Cardiac muscle cell (in vitro differentiated cells and primary cell): ENCODE measurements at places on chromosomes 7 and 10. TPM values are rescaled to one million over a fixed set of nuclear protein-coding genes. Genes with fewer than 3 reads are reported as not detected.

Gene ASZ1
- total RNA-seq = 0.18 TPM in 1 of 2 replicates, not detected in the other

Gene TDRD1
- total RNA-seq = not detected in 2 replicates

Gene OR2A12
- not detected in 2 replicates for total RNA-seq

Gene ITGB8
- 1.3 and 2.0 TPM in 2 replicates for total RNA-seq

Gene CALD1
- total RNA-seq = 22.6 and 29.3 TPM in 2 replicates

Gene HGF
- 0.11 and 0.66 TPM in 2 replicates for total RNA-seq

Gene LRRD1
- total RNA-seq = 0.51 and 0.60 TPM in 2 replicates

Gene PDSS1
- 3.7 and 7.6 TPM in 2 replicates for total RNA-seq

Gene ABCB1
- not detected in 2 replicates for total RNA-seq

Gene GIMAP1
- 0.06 TPM in 1 of 2 replicates, not detected in the other for total RNA-seq

GRCh38 chr7:6505685-6506559 lies 45.3 kb downstream of the GRID2IP start:
- H3K36me3 ChIP-seq = no peaks in the 10 kb centered on the region
- H3K4me1 ChIP-seq = no peaks in the 10 kb centered on the region
- no peak for DNase-seq

- no peaks in the 10 kb centered on the region for H3K4me1 ChIP-seq
- no peak for DNase-seq
- no peaks in the 10 kb centered on the region for H3K36me3 ChIP-seq
- H3K4me3 ChIP-seq = no peak overlapping the region
- peaks cover 4% of the 10 kb centered on the region for H3K27me3 ChIP-seq
- no peak overlapping the region for H3K27ac ChIP-seq
Measured at GRCh38 chr10:43680035-43680434, 31.4 kb upstream of the ZNF32 start.

- H3K4me1 ChIP-seq = no peaks in the 10 kb centered on the region
- H3K27me3 ChIP-seq = no peaks in the 10 kb centered on the region
- H3K36me3 ChIP-seq = no peaks in the 10 kb centered on the region
- no peak for DNase-seq
- H3K4me3 ChIP-seq = no peak overlapping the region
- no peak overlapping the region for H3K27ac ChIP-seq
Measured at GRCh38 chr7:2985866-2986265, 57.8 kb downstream of the CARD11 start.

GRCh38 chr10:69292459-69292858 lies 14.2 kb downstream of the HK1 start:
- no peak for DNase-seq
- H3K36me3 ChIP-seq = no peaks in the 10 kb centered on the region
- H3K27me3 ChIP-seq = no peaks in the 10 kb centered on the region
- no peak overlapping the region for H3K4me3 ChIP-seq
- no peaks in the 10 kb centered on the region for H3K4me1 ChIP-seq

DNA sequence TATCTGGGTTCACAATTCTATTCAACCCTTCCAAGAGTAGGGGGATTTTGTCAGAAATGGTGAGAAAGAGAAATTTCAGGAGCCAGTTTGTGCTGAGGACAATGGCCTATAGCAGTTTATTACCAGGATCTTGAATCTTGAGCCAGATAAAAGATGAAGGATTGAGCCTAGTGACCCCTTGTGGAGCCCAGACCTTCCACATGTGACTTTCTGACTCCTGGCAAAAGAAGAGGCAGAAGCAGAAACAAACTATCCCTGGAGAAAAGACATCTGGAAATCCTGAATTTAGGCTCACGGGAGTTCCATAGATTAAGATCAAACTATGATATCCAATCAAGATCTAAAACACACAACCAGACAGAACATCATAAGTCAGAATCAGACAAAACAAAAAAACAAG lies 60.9 kb upstream of the CHRM2 start:
- no peaks in the 10 kb centered on the region for H3K4me1 ChIP-seq
- no peak for DNase-seq
- no peaks in the 10 kb centered on the region for H3K27me3 ChIP-seq
- no peaks in the 10 kb centered on the region for H3K36me3 ChIP-seq
- H3K4me3 ChIP-seq = no peak overlapping the region

DNA sequence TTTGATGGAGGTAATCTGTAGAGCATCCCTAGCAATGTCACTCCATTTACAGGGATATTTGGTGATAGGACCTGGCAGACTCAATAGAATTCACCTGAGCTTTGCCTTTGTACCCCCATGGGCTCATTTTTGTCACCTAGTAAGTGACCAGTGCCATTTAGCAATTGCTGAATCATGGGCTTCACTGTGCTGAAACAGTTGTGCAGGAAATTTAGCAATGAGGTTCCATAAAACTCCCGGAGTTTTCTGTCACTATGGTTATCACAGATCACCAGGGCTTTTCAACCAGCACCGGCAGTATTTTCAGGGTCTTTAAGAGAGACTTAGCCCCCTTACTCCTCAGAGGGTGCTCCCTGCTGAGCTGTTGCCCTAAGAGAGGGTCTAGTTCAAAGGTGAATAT lies 40.2 kb downstream of the FAS start:
- H3K27me3 ChIP-seq = peaks cover 8% of the 10 kb centered on the region
- no peak overlapping the region for H3K4me3 ChIP-seq
- no peaks in the 10 kb centered on the region for H3K4me1 ChIP-seq
- no peaks in the 10 kb centered on the region for H3K36me3 ChIP-seq
- no peak for DNase-seq
- no peak overlapping the region for H3K27ac ChIP-seq

DNA sequence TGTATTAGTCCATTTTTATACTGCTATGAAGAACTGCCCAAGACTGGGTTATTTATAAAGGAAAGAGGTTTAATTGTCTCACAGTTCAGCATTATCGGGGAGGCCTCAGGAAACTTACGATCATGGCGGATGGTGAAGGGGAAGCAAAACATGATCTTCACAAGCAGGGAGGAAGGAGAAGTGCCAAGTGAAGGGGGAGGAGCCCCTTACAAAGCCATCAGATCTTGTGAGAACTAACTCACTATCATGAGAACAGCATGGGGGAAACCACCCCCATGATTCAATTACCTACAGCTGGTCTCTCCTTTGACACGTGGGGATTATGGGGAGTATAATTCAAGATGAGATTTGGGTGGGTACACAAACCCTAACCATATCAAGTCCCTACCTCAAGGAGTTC lies 85.4 kb downstream of the JAZF1 start:
- H3K36me3 ChIP-seq = no peaks in the 10 kb centered on the region
- no peak for DNase-seq
- H3K27ac ChIP-seq = no peak overlapping the region
- no peaks in the 10 kb centered on the region for H3K27me3 ChIP-seq

- no peak overlapping the region for H3K4me3 ChIP-seq
- DNase-seq = no peak
- H3K36me3 ChIP-seq = no peaks in the 10 kb centered on the region
Measured at GRCh38 chr10:48745662-48746245, 61.1 kb downstream of the WDFY4 start.

GRCh38 chr10:90403211-90404000 lies 454.4 kb downstream of the HTR7 start:
- no peaks in the 10 kb centered on the region for H3K27me3 ChIP-seq
- no peak for DNase-seq
- no peak overlapping the region for H3K27ac ChIP-seq
- peaks cover 4% of the 10 kb centered on the region for H3K4me1 ChIP-seq
- no peak overlapping the region for H3K4me3 ChIP-seq
- H3K36me3 ChIP-seq = no peaks in the 10 kb centered on the region
